ENCODE measurements at places on chromosomes 3 and 15.

DNA sequence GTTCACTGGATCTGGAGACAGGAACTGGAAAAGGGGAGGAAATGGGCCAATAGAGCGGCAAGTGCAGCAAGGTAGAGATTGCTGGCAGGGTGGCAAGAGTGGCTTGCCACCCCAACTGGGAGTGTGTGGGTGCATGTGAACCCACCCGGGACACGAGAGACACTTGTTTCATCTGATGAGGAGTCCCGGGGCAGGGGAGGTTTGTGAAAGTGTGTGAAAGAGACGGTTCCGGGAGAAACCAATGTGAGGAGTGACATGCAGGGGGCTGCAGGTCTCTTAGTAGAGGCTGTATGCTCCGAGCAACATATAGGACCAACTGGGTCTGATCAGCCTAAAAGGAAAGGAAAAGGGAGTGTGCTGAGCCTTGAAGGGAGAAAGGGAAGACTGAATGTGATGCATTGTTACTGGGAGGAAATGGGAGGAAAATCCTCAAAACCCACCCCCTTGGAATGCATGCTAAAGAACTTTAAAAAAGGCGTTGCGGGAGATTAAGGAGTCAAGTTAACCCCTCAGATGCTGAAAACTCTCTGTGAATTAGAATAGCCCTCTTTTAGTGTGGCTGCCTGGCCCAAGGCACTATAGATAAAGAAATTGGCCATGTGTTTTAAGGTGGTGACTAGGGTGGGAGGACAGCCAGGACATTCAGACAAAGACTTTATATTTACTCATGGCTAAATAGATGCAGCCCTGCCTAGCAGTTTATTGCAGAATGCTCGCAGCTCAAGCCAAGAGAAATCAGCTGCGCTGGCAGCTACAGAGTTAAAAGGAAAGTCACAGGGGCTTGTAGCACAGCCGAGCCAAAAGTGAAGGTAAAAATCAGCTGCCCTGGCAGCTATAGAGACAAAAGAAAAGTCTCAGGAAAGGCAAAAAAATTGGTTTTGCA, 9.1 kb upstream of the SLC9C1 start:
- no peak for DNase-seq

DNA sequence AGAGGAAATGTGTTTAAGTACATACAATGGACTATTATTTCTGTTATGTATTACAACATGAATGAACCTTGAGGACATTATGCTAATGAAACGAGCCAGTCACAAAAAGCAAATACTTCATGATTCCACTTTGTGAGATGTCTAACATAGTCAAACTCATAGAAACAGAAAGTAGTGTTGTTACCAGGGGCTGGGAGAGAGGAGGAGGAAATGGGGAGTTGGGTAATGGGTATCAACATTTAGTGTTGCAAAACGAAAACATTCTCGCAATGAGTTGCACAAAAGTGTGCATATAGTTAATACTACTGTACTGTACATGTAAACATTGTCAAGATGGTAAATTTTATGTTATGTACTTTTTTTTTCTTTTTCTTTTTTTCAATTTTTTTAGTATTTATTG, 194.3 kb downstream of the IL5RA start:
- peak; percentile 19 for DNase-seq

DNA sequence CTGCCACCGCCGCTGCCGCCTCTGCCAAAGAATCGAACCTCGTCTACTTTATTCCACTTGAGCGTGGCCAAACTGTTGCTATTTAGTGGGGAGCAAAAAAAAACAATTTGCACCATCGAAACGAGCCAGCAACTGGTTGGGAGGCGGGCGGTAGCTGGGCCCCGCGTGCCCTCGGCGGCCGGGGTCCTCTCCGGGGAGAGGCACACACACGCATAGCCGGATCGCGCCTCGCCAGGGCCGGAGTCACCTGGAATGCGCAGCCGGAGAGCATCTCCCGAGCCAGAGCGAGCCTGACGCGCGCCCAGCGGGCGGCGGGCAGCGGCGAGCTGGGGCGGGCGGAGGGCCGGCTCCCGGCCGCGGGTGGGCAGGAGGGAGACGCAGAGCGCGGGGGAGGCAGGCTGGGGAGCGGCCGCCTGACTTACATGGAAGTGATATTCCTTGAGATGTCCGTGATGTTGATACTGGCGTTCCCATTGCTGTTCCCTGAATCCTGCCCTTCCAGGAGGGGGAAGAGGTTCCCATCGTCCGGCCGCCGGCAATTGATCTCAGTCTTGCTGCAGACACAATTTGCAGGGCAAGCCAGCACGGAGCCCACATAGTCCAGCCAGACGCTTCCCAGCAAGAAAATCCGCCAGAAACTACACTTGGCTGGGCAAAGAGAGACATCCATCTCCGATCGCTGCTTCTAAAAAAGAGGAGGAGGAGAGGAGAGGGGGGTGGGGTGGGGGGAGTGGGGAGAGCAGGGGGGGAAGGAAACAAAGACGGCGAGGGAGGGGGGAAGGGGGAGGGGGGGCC, 858 bp downstream of the NTRK3 start:
- no peak for DNase-seq

- DNase-seq = no peak
These were observed 208.4 kb upstream of the TLE3 start for GRCh38 chr15:70306081-70306480.

DNA sequence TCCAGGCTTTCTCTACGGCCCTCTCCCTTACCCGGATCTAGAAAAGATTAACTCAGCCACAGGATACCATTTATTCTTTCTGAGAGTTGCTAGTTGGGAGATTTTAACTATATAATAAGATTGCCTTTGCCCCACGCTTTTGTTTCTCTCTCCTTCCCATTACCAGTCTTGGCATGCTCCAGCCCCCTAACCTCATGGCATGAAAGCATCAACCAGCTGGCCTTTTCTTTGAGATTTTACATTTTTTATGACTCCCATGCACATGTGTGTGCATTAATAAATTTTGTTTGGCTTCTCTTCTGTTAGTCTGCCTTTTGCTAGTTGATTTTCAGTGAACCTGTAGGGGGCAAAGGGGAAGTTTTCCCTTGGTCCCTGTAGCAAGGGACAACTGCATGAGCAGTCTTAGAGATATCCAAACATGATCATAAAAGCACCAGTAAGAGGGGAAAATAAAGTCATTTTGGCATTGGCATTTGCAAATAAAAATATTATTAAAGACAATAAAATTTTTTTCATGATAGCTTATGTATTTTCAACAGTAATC, 73.6 kb downstream of the OXSM start:
- no peak for DNase-seq

DNA sequence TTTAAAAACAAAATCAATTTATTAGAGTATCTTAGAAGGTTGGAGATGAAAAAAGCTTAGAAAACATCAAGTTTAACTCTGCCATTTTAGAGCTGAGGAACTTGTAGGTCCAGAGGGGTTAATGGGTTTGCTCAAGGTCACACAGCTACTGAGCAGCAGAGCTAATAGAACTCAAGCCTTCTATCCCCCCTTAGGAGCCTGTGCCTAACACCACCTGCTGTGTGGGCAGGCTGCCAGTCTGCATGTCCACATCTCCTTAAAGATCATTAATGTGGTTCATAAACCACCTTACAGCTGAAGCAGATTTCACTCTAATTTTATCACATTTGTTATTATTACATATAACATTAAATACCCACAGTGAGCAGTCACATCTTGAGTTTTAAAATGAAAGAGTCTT, 14.1 kb upstream of the SLC35G2 start:
- no peak for DNase-seq

GRCh38 chr3:6679510-6679909, 181.4 kb upstream of the GRM7 start:
- DNase-seq = peak; percentile 1

- peak; percentile 47 for DNase-seq
These were observed 22.0 kb downstream of the GPR15 start for GRCh38 chr3:98553753-98554152.

GRCh38 chr3:150450916-150451315, 42.8 kb downstream of the TSC22D2 start:
- DNase-seq = peak; percentile 60

DNA sequence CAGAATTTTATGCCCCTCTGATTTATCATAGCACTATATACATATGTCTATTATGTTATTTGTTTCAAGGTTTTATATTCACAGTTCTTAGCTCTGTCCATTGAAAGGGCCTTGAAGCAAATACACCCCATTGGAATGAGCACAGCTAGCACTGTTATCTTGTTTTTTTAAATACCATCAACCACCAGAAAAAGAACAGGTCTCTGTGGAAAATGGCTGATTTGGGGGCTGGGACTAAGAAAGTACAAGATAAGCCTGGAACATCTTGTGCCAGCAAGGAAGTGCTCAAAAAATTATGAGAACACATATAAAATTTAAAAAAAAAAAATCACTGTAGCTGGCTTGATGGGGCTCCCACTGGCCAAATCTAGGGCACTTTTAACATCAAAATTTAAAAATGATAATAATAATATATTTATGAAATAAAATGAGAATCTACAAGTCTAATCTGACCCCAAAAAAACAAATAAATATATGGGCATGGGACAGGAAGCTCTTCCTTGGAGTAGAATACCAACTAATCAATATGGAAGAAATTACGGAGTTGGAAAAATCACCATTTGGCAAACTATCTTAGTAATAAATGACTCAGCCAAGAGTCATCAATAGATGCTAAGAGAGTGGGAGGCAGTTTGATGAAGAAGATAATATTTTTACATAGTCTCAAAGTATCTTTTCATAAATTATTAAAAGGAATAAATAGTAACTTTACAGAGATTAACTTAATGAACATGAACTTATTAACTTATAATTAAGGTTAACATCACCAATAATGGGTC, 20.5 kb downstream of the IFT80 start:
- no peak for DNase-seq

- DNase-seq = peak; percentile 81
These were observed 63.3 kb downstream of the SENP2 start for GRCh38 chr3:185649414-185649813.

DNA sequence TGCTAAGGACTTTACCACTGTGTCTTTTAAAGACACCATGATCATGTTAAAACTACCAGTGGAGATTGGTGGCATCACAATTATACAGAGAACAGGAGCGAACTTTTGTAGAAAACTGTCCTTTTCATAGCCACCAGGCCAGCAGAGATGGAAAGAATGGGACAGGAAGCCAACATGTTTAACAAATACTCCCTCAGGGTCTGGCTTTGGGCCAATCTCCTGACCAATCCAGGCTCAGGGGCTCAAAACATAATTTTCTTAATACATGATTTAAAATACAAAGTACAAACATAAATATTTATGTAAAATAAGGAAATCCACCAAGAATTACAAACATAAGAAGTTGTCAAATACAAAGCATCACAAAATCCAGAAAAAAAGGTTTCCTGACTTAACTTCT, 266.0 kb downstream of the VPS13C start:
- DNase-seq = no peak

DNA sequence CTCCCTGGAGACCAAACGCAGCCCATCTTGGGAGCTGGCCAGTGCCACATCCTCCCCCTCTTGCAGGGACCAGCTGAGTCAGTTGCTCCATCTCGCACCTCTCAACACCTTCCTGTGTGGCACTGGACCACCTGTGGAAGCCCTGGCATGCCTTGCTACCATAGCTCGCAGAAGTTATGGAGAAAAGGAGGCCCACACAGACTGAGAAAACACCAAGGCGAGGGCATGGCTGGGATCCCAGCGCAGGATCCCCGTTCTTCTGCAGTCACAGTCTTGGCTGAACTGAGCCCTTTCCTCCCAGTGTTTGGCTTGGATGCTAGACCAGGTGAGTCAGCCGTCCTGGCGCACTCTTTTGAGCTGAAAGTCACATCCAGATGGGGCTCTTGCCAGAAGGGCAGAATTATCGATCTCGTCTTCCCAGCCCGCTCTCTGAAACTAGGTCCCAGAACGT, 46.9 kb downstream of the CHRD start:
- no peak for DNase-seq

GRCh38 chr15:76776969-76777368, 128.2 kb downstream of the SCAPER start:
- no peak for DNase-seq

- no peak for DNase-seq
These were observed 141.9 kb downstream of the LRTM1 start for GRCh38 chr3:54785976-54786375.

- DNase-seq = no peak
These were observed 31.7 kb downstream of the ATP2B2 start for GRCh38 chr3:10473581-10474274.

GRCh38 chr3:147411238-147411814, 2.2 kb downstream of the ZIC1 start:
- no peak for DNase-seq

GRCh38 chr3:173913397-173913796, 515.9 kb downstream of the NLGN1 start:
- no peak for DNase-seq

- peak; percentile 19 for DNase-seq
These were observed 17.6 kb downstream of the TKT start for GRCh38 chr3:53238051-53238850.

GRCh38 chr3:124903896-124904834, 17.0 kb upstream of the ITGB5 start:
- DNase-seq = no peak

DNA sequence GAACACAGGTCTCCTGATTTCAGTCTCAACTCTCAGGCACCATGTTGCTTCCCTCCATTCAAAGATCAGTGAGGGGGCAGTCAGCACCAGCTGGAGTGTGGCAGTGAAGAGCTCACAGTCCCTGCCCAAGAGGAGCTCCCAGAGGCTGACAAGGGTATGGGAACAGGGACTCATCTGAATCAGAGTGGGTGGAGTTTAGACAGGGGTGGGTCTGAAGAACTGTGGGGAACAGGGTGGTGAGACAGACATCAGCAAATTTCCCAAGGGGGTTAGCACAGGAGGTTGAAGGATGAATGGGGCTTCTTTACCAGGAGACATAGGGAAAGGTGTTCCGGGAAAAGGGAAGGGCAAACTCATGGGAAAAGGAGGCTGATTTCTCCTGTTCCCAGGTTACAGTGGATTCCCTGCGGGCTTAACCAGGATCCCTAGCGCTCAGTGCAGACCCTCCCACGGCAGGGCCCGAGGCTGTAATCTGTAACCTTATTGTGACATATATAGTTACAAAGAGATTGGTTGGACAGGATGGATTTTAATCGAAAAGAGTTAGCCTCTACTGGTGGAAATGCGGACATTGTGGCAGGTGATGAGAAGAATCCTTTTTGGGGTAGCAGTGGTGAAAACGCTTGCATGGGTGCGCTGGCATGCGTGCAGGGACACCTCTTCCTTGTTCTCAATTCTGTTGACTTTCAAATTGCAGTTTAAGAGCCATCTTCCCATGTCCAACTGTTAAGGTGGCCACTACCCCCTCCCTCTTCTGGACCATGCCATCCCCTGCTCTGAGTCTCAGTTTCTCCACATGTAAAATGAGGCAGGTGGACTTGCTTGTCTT, 160.3 kb downstream of the SMAD6 start:
- DNase-seq = no peak

- no peak for DNase-seq
These were observed 211.5 kb upstream of the ICE2 start for GRCh38 chr15:60690350-60690961.

GRCh38 chr15:39140060-39140604, 440.7 kb upstream of the THBS1 start:
- DNase-seq = no peak

- DNase-seq = no peak
These were observed 31.1 kb downstream of the VGLL4 start for GRCh38 chr3:11612515-11613188.
